ENCODE measurements at places on chromosomes 7 and 10.

GRCh38 chr10:22959950-22960349, 32.1 kb downstream of the ARMC3 start:
- no peak for DNase-seq

DNA sequence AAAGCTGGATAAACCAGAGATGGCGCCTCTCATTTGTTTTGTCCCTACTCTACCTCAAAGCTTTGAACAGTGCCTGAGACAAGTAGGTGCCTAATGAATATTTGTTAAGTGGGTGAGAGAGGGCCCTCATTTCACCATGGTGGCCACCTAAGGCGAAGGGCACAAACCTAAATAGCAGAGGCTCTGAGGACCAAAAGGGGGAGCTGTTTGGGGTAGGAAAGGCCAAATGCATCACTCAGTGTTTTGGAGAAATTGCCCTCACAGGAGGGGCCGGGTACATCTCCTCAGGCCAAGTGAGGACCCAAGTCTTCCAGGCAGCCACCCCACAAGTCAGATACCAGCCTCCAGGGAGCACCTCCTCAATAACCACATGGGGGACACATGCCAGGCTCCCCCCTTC, 14.0 kb downstream of the IMPDH1 start:
- DNase-seq: no peak

- DNase-seq: no peak
Observed at GRCh38 chr7:128097211-128097731, 66.0 kb upstream of the LRRC4 start.

- no peak for DNase-seq
Observed at GRCh38 chr10:130454543-130455000, 318.4 kb downstream of the GLRX3 start.

DNA sequence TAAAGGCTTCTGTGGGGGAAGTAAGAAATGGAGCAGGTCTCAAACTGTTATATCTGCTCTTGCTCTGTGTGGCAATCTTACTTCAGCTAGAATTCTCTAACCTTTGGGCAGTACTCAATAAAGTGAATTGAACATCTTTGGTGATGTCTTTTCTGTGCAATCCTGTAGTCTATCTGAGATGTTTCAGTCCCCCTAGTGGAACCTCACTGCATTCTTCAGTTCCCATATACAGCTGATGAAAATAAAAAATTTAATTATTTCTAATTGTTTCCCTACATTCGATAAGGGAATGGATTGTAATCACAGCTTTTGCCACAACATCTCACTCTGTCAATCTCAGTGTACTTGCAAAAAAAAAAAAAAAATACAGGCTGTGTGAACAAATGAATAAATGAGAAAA, 522.6 kb downstream of the DNAJB9 start:
- peak; percentile 38 for DNase-seq

GRCh38 chr10:75223507-75223906, 12.2 kb downstream of the COMTD1 start:
- no peak for DNase-seq
